ENCODE measurements at places on chromosomes 16 and 17.
A peak's percentile ranks its signal among the peaks of the same experiment; 100 is the strongest.

DNA sequence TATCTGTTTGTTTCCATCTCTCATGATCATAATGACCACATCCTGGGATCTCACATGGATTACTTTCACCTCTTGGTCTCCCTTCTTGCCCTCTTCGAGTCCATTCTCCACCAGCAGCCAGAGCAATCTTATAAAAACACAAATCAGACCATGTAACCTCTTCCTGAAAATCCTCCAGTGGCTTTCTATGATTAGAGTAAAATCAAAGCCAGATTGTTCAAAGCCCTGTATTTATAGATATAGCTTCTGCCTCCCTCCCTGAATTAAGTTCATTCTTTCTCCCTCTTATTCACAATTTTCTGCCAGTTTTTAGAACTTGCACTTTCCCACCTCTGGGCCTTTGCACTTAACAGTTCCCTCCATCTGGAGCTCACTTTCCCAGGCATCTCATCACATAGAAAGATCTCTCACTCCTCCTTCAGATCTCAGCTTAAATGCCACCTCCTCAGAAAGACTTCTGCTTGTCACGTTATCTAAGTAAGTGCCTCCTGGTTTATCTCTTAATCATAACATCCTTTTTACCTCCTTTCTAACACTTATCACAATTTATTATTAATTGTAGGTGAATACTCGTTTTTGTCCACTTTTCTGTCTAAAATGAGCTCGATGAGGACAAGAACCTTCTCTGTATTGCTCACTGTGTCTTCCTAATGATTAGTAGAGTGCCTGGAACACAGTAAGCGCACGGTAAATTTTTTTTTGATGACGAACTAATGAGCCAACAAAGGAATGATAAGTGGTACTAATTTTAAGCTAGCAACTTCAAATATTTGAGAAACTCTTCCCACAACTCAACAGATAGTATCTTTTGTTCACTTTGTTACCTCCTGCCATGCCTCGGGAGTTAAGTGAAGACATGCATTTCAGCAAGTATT lies 80.5 kb downstream of the CYB561 start:
- no peak for DNase-seq

GRCh38 chr17:42405963-42406495 lies 17.0 kb downstream of the CAVIN1 start:
- no peak for DNase-seq

DNA sequence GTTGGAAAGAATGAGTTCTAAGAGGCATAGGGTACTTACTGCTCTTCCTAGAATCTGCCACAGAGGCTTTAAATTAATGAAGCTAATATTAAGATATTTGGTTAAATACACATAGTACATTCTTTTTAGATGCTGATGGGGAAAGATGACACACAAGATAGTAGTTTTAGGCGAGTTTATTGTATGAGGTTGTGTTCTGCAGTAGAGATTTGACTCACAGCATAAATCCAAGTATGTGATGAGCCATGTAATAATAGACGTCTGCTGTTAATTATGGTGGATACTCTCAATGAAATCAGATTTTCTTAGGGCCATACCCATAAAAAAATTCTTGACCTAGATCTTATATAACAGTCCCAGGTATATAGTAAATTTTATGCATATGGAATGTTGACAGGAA lies 8.0 kb downstream of the TNRC6C start:
- DNase-seq = no peak

GRCh38 chr17:66178642-66179041 lies 13.3 kb downstream of the CEP112 start:
- no peak for DNase-seq

- no peak for DNase-seq
Observed at GRCh38 chr17:51995797-51996403, 162.6 kb downstream of the CA10 start.

GRCh38 chr16:59701963-59702930 lies 968.1 kb upstream of the GOT2 start:
- DNase-seq = no peak

DNA sequence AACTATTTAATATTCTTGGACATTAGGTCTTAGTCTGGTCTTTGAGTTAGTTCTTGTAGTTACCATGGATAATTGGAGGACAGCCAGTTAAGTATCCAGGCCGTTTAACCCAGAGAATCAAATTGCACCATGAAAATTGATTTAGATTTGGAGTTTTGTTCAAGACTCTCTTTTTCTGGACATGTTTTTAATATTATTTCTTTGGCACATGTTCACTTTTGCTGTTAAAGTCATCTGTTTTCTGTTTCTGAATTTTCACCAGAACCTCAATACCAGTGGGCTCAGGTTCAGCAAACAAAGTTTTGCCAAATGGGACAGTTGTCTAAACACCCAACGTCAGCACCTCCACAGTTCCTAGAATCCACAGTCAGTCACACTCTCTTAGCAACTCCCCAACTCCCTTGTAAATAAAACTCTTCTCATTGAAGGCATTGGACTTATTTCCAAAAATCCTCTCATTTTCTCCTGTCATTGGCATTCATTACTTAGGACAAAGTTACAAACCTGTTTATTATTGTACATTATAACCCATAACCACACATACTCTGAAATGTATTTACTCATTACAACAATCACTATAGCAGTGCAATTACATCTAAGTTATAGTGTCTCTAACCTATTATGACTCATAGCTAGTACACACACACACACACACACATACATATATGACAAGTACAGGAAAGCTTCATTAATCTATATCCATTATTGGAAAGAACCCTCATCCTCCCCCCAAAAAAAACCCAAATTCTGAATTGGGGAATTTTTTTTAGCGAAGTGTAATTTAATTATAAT lies 33.5 kb upstream of the DNAH9 start:
- DNase-seq = no peak

GRCh38 chr17:70072546-70073309 lies 2.3 kb upstream of the KCNJ16 start:
- no peak for DNase-seq

GRCh38 chr16:49019081-49019633 lies 262.5 kb downstream of the CBLN1 start:
- no peak for DNase-seq

DNA sequence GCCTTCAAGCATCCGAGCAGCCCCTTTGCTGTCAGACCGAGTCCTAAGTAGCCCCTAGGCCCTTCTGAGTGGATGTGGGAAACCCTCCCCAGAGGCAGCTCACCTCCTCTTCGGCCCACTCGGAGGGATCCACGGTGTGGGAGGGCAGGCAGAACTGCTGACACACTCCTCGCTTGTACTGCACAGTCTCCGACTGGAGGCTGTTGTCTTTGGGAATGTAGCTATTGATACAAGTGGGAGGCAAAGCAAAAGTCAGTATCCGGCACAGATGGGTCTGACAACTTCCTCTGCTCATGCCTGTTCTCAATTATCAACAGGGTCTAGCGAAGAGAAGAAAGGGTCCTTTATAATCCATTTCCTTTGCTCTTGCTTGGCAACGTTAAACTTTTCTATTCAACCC lies 25.9 kb upstream of the FOXJ1 start:
- DNase-seq = no peak

GRCh38 chr16:7140899-7141298 lies 191.7 kb upstream of the RBFOX1 start:
- DNase-seq = no peak

DNA sequence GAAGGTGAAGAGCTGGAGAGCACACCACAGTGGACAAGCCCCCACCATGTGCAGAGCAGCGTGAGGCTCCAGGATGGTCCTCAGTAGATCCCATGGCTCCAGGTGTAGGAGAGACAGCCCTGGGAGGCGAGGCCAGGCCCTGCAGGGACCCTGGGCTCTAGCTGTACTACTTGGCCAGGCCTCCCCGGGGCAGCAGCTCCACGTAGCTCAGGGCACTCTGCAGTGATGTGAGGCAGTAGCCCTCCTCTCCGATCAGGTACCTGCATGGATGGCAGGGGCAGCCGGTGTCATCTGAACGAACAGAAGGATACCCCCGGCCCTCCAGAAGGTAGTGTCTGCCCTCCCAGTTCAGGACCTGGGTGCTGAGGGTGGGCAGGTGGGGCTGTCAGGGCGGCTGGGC lies 6.2 kb upstream of the SPATA2L start:
- DNase-seq = no peak

DNA sequence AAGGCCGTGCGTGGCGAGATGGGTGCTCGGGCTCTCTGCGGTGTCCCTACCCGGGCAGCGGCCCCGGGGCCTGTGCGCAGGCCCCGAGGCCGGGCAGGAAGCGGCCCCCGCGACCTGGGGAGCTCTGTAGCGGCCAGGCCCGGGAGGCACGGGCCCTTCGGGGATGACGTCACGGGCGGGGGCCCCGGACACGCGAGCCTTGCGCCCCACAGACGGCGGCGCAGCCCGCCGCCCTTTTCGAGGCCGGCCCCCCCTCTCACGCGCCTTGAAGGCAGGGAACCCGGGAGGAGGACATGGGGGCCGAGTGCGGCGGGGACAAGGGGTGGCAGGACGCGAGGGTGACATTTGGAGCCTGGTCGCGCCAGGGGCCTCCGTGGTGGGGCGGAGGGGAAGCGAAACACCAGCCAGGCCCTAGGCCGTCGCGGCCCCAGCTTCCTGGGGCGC lies 1.1 kb downstream of the RAI1 start:
- DNase-seq = no peak

DNA sequence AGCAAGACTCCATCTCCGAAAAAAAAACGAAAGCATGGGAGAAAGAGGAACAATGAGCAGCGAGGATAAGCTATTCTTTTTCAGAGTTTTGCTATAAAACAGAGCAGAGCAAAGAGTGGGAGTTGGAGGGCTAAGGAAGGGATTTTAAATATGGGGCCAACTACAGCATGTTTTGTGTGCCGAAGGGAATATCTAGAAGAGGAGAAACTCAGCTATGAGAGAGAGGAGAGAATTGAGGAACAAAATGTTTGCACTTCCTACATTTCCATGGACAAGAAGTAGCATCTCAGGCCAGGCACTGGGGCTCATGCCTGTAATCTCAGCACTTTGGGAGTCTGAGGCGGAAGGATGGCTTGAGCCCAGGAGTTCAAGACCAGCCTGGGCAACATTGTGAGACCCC lies 13.1 kb upstream of the GRB2 start:
- DNase-seq = no peak

GRCh38 chr17:42101513-42102292 lies 3.4 kb upstream of the ZNF385C start:
- peak; percentile 25 for DNase-seq

GRCh38 chr17:82674656-82675475 lies 23.6 kb downstream of the RAB40B start:
- DNase-seq = no peak

DNA sequence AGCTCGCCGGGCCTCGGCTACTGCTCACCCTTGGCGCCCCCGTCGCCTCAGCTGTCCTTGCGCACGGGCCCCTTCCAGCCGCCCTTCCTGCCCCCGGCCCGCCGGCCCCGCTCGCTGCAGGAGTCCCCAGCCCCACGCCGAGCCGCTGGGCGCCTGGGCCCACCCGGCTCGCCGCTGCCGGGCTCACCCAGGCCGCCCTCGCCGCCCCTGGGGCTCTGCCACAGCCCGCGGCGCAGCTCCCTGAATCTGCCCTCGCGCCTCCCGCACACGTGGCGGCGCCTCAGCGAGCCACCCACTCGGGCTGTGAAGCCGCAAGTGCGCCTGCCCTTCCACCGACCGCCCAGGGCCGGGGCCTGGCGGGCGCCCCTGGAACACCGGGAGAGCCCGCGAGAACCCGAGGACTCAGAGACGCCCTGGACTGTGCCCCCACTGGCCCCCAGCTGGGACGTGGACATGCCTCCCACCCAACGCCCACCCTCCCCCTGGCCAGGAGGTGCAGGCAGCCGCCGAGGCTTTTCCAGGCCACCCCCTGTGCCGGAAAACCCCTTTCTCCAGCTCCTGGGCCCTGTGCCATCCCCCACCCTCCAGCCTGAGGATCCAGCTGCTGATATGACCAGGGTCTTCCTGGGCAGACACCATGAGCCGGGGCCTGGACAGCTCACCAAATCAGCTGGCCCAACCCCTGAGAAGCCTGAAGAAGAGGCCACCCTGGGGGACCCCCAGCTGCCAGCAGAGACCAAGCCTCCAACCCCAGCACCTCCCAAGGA lies 12.8 kb downstream of the MYO15A start:
- no peak for DNase-seq

DNA sequence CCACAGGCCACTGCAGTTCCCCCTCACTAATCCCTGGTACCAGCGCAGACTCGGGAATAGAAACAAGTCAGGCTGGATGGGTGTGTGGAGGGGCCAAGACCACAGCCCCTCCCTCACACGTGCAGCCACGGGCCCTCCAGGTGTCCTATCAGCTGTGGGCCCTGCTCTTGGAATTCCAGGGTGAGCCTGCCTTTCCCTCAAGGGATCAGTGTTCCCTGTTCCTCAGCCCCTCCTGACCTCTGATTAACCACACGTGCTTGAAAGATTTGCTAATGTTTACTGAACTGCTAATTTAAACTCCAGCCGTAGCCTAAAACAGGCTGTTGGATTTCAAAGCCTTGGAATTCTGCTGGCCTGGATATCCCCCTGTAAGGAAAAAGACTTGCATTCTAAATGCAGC lies 146.4 kb downstream of the SOCS1 start:
- DNase-seq = no peak

GRCh38 chr16:55045756-55046460 lies 115.2 kb downstream of the IRX5 start:
- DNase-seq = no peak

DNA sequence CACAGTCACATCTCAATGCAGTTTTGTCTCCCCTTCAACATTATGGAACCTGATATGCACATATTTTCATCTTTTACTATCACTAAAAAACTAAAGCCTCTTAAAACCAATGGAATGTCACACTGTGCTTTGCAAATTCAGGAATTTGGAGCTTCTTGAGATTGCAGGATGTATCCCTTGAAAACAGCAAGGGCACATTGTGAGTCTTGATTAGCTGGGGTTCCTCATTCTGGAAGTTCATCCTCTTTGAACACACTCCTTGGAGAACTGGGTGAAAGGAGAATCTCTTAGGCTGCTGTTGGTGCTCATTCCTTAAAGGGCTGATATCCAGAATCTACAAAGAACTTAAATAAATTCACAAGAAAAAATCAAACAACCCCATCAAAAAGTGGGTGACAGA lies 21.1 kb upstream of the MYOCD start:
- DNase-seq = no peak

DNA sequence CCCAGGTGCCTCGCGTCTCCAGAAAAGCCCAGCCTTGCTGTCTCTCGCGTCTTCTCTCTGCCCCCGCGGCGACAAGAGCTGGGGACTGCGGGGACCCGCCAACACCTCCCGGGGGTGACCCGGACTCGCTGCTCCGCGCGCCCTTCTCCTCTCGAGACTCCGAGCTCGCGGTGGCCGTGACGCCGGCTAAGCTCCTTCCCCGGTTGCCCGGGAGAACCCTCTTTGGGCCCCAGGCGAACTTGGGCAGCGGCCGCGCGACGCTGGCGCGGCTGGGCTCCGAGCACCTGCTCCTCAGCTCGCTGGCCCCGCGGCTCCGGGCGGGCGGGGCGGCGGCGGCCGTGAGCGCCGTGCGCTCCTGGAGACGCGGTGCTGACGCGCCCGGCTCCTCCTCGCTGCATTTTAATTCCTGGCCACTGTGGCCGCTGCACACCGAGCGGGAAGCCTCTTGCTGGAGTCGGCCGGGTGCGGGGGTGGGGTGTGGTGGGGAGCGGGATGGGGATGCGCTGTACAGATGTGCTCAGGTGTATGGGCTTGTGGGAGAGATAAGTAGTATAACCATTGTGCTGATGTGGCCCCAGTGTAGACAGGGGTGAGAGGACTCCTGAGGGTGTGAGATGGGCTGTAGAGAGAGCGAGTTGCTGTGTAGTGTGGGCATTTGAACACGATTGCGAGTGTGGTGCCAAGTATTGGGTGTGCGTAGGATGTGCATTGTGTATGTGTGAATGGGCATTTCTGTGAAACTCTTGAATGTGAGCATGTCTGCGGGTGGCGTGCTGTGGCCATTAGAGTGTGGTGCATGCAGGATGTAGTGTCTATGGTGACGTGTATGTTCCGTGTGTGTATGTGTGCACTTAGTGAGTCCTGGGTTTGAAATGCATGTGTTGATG lies at the start of gene ASIC2:
ASIC2 (minus strand) TSS at position 315 of the 887 bp plus-strand sequence.
- DNase-seq = no peak

- no peak for DNase-seq
Observed at GRCh38 chr17:73265646-73266640, 4.3 kb upstream of the CPSF4L start.

All from GM04504 (cell line).